RCC 7860 (cell line): ENCODE measurements at places on chromosomes 5 and 9.

GRCh38 chr9:70563431-70564204 lies 149.2 kb upstream of the KLF9 start:
- DNase-seq: no peak

DNA sequence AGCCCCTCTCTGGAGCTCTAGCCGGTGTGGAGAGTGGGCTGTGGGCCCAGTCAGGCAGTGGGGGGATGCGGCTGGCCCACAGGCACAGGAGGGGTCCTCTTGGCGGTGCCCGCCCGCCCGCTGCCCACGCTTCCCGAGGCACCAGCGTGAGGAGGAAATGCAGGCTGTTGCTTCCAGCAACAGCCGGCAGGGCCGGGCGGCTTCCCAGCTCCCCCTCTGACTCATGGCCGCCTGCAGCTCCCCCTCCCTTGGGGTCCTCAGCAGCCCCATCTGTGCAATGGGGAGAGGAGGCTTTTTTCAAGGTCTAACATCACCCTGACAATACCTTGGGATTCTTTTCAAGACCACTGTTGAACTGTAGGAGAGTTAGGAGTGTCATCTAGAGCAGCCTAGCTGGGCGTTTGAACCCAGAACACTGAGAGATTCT lies 10.4 kb downstream of the CXXC5 start:
- peak; percentile 64 for DNase-seq

- no peak for DNase-seq
Measured at GRCh38 chr5:67648201-67648671, 451.6 kb upstream of the CD180 start.

GRCh38 chr5:10761185-10761932 lies at the start of gene DAP:
Gene DAP (minus strand): TSS chr5:10761234. CDS start chr5:10761068, 166 bp downstream.
- peak; percentile 82 for DNase-seq

- no peak for DNase-seq
Measured at GRCh38 chr5:81787474-81788242, 36.8 kb upstream of the SSBP2 start.

- DNase-seq: no peak
Measured at GRCh38 chr5:107090506-107090905, 580.2 kb downstream of the EFNA5 start.

DNA sequence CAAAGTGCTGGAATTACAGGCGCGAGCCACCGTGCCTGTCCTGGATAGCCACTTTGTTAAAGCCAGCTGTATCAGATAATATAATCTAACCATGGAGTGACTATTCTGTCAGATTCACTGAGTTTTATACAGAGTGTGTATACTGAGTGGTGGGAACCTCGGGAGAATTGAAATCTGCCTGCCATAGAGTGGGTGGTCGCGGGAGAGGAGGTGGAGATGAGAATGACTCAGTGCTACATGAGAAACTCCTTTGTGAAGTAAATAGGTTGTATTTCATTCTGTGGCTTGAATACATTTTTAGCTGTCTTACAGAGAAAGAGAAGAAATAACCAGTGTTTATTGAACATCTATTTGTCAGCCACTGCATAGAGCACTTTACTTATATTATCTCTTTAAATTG lies 26.4 kb downstream of the ATP6V0E1 start:
- DNase-seq: no peak

- no peak for DNase-seq
Measured at GRCh38 chr5:73233053-73233460, 60.1 kb downstream of the TMEM174 start.

DNA sequence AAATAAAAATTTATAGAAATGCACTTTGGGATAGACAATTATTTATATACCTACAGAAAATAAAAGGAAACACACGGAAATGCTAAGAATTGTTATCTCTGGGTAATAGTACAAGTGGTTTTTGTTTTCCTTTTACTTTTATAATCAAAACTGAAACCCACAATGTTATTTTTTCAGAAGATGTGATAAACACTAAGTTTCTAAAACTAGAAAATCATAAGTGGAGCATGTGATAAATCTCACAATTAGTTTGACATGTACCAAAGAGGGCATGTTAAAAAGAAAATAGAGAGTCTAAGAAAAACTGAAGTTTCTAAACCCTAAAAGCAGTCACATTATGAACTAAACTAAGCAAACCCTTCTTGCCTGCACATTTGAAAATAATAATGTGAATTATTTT lies 61.1 kb downstream of the OXCT1 start:
- DNase-seq: no peak

DNA sequence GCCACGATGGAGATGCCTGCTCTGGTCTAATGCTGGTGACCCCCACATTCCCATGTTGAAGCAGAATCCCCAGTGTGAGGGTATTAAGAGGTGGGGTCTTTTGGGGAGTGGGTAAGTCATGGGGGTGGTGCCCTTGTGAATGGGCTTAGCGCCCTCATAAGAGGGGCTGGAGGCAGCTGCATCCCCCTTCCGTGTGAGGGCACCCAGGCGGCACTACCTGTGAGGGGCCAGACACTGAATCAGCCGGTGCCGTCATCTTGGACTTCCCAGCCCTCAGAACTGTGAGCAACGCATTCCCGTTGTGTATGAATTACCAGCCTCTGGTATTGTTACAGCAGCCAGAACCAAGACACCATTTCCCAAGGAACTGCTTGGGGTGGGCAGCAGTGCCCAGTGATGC lies 27.0 kb upstream of the RNF130 start:
- DNase-seq: no peak

- DNase-seq: peak; percentile 90
Measured at GRCh38 chr9:85743275-85744128, 1.7 kb upstream of the AGTPBP1 start.

DNA sequence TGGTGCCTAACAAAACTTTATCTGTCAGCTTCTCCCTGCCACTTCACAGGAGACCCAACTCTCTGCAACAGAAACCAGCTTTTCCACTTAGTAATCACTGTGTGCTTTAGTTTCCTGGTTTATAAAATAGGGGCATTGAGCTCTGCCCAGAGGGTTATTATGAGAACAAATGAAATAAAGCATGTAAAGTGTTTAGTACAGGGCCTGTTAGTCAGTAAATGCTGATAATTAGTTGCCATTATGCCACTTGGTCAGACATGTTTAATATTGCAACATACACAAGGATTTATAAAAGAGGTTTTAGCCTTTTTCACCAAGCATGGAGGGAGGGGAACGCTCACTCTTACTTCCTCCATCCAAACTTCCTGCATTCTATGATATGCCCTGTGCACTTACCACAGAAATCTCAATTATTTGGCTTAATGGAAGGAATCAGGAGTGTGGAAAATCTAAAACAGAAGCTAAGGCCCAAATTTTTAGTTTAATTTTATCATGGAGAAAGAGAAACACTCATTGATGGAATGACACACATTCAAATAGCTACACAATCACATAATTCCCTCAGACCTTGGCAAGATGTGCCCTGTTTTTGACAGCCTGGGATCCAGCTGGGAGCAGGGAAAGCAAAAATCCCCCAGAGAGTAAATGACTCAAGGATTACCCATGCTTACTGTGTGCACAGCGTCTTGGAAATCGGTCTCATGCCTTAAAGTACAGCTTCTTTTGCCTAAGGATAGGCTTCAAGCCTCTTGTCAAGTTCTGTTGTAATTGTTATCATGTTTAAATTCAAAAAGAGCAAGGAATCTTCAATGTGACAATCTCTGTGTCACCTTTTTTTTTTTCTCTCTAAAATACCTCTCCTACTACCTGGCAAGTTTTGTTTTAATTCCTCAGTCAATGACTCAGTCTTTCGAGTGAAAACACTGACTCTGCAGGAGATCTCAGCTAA lies 34.0 kb downstream of the ZNF474 start:
- DNase-seq: peak; percentile 87

DNA sequence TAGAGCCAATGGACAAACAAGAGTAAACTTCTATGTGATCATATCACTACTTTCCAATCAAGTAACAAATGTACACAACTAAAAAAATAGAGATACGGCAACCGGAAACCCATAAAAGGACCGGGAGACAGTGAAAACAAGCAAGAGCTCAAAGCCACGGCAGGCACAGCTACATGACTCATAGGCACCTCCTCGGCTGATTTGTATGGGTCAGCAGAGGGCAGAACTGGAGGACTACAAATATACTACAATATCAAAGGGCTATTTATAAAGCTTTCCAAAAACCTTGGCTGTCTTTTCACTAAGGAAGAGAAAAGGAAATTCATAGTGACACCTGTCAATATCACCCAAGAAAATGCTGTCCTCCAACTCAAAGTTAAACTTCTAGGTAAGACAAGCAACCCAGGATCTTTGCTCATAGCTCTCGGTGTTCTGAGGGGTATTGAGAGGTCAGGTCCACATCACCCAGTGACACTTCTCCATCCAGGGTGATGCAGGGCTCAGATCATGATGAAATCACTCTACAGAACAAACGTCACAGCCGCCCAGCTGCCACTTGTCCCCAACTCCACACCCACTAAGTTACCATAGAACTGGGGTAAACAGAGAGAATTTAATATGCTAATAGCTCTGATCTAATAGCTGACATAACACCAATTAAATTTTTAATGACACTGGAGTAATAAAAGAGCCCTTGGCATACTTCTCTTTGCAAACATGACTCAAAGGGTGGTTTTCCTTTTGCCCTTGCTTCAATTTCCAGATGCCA lies 41.3 kb downstream of the PFDN1 start:
- DNase-seq: peak; percentile 80

GRCh38 chr5:5523066-5523505 lies 100.6 kb downstream of the ICE1 start:
- no peak for DNase-seq

GRCh38 chr9:107888773-107889227 lies 399.2 kb upstream of the KLF4 start:
- DNase-seq: no peak

- no peak for DNase-seq
Measured at GRCh38 chr5:36777105-36777757, 99.3 kb upstream of the NIPBL start.

GRCh38 chr9:105694190-105694847 lies at the start of gene TMEM38B:
Gene TMEM38B (plus strand): TSS chr9:105694541. CDS start chr9:105694661, 120 bp downstream.
- peak; percentile 48 for DNase-seq

- DNase-seq: no peak
Measured at GRCh38 chr9:34571481-34571810, 18.1 kb downstream of the CNTFR start.

- no peak for DNase-seq
Measured at GRCh38 chr5:143581147-143581546, 177.7 kb upstream of the NR3C1 start.

DNA sequence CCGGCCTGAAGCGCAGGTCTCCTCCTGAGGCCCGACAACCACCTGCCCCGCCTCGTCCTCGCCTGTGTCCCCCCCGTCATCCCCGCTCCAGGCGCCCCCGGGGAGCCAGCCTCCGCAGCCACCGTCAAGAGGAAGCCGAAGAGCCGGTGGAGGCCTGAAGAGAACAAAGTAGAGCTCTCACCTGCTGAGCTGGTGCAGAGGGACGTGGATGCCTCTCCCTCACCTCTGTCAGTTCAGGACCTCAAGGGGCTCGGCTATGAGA lies 169.9 kb downstream of the HINT1 start:
- DNase-seq: no peak

DNA sequence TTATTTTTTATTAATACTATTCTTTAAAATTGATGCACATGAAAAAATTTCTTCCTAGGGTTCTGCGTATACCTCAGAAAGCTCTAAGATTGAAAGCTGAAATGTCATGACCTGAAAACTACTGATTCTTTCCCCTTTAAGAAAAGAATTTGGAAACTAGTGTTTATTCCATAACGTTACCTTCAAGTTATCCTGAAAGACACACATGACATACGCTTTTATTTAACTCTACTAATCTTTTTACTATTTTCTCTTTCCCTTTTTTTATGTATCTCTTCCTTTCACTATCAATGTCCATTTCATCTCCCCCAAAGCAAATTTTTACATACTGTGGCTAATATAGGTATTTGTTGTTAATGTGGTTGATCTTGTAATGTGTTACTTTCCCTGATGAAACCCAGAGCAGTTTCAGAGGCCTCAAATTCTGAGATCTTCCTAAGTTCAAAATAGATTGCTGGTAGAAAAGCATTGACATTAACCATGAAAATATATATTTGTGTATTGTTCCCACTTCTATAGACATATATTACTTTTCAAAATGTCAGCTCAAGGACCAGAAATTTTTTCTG lies 7.4 kb downstream of the NIPBL start:
- DNase-seq: no peak

DNA sequence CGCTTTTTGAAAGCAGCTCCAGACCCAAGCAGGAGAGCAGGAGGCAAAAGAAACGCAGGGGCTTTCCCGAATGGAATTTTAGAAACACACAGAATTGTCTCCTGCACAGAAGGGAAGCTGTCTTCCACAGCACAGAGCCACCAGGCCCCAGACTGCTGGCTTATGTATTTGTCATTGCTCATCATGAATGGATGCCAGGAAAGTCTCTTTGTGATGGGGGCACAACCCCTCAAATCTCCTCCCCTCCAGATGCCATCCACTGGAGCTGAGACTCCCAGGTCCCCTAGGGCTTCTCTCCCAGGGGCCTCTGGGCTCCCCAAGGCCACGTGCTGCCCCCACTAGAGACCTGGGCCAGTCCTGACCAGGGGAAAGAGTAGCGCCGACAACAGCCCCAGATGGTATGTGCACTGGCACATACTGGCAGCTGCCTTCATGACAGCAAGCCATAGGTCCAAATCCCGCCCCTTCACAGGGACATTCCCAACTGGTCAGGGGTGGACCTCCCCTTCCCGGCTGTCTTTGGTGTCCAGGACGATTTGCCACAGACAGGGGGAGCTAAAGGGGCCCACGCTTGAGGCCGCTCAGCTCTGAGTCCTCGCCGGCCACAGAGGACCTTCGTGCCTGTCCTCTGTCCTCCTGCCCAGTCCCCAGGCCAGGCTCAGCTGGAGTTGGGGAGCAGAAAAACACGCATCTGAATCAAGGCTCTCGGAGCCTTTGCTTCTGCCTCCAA lies 127.8 kb downstream of the KCNIP1 start:
- DNase-seq: peak; percentile 39

- no peak for DNase-seq
Measured at GRCh38 chr9:33818847-33819500, 2.0 kb downstream of the UBE2R2 start.

DNA sequence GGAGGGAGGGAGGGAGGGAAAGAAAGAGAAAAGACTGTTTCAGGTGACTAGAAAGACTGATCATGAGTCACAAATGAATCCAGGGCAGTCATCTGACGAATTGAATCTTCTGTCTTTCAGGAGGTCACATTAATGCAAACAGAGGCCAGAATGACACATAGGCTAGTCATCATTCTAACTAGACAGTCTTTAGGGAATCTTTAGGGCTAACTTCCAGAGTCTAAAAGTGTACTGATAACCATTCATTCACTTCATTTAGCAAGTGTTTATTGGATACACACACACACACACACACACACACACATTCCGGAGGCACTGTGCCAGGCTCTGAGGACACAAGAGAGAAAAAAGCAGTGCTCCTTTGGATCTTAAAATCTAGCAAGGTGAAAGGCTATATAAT lies 156.7 kb downstream of the EBF1 start:
- DNase-seq: peak; percentile 86

- no peak for DNase-seq
Measured at GRCh38 chr9:18071651-18072060, 402.3 kb upstream of the ADAMTSL1 start.

- no peak for DNase-seq
Measured at GRCh38 chr5:110435207-110435606, 291.3 kb downstream of the TMEM232 start.

DNA sequence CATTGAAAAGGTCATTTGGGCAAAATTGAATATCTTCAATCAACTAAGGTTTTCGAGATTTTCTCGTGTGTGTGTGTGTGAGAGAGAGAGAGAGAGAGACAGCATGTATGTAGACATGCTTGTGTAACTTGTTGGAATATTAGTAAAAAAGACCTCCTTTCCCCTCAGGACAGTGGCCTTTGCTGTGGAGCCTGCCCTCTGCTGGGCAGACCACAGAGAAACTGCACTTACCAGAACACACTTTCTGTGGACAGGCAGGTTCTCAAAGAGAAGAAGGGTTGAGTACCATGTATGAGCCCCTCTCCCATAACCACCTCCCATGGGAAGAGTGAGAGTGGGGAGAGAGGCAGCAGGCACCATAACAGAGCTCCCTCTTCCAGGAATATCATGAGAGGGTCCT lies 45.6 kb downstream of the CFAP90 start:
- DNase-seq: no peak
